ENCODE measurements at places on chromosomes 5 and 9. TPM values are rescaled to one million over a fixed set of nuclear protein-coding genes. Genes with fewer than 3 reads are reported as not detected.

The ALDH1B1 gene
- 74.6 TPM for total RNA-seq

The IFNB1 gene
- total RNA-seq = not detected

The NACC2 gene
- total RNA-seq = 51.0 TPM

The ADAMTS12 gene
- total RNA-seq = 32.9 TPM

The SLC31A1 gene
- total RNA-seq = 30.9 TPM

The GHR gene
- total RNA-seq = 5.4 TPM

The BTNL9 gene
- total RNA-seq = not detected

The PFN3 gene
- not detected for total RNA-seq

The DMXL1 gene
- 32.9 TPM for total RNA-seq

The IL11RA gene
- total RNA-seq = 32.0 TPM

The APBA1 gene
- total RNA-seq = 12.3 TPM

The FGD3 gene
- not detected for total RNA-seq

The SPATA31C1 gene
- total RNA-seq = not detected

The RANBP6 gene
- total RNA-seq = 16.4 TPM

The BRINP1 gene
- not detected for total RNA-seq

The OR2V1 gene
- total RNA-seq = not detected

The CENPK gene
- 19.6 TPM for total RNA-seq

The NUDT12 gene
- total RNA-seq = 7.4 TPM

The CCDC187 gene
- total RNA-seq = not detected

The LMX1B gene
- 0.17 TPM for total RNA-seq

The CD180 gene
- not detected for total RNA-seq

The ARHGEF39 gene
- 0.85 TPM for total RNA-seq

The MLLT3 gene
- total RNA-seq = 28.9 TPM

The PCDHGA9 gene
- 0.97 TPM for total RNA-seq

The OR1J2 gene
- not detected for total RNA-seq

The PTGES2 gene
- total RNA-seq = 53.6 TPM

The PCDHB2 gene
- 90.1 TPM for total RNA-seq

All from chondrocyte (in vitro differentiated cells).